ENCODE measurements at places on chromosomes 3 and 15.

GRCh38 chr3:139836698-139837464 is 98.1 kb upstream of the CLSTN2 start:
- DNase-seq, result peak; percentile 58

DNA sequence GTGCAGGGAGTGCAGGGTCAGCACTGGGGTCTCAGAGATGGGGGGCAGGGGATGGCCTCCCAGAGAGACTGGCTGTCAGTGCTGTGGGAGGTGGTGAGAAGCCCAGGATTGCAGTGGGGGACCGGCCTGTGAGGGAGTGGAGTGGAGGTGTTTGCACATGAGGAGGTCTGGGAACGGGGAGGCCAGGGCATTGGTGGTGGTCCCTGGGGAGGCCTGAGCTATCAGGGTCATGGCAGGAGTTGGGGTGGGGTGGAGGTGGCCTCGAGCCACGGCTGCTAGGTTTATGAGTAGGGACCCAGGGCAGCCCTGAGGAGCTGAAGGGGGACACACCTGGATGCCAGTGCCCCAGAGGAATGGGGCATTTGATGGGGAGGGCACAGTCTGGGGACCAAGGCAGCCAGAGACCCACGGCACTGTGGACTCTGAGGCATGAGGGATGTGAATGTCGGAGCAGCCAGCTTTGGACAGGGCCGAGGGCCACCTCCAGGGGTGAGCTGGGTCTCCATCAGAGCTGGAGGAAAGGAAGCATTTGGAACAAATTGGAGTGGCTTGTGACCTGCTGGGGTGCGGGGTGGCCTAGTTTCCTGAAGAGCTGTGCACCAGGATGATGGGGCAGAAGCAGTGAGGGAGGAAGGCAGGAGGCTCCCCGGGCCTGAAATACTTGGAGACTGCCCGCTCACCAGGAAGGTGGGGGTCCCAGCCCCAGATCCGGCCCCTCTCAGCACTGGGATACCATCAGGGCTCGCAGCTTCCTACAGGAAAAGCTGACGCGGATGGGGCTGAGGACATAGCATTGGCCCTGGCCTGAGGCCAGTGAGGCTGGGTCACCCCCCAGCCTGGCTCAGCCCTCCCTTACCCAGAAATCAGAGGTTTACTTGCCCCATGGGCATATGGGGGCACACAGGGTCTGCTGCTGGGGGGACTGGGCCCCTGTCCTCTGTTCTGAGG is 9.5 kb upstream of the CSPG4 start:
- peak; percentile 66 for DNase-seq

GRCh38 chr3:69511361-69511760 is 125.5 kb upstream of the FRMD4B start:
- no peak for DNase-seq

DNA sequence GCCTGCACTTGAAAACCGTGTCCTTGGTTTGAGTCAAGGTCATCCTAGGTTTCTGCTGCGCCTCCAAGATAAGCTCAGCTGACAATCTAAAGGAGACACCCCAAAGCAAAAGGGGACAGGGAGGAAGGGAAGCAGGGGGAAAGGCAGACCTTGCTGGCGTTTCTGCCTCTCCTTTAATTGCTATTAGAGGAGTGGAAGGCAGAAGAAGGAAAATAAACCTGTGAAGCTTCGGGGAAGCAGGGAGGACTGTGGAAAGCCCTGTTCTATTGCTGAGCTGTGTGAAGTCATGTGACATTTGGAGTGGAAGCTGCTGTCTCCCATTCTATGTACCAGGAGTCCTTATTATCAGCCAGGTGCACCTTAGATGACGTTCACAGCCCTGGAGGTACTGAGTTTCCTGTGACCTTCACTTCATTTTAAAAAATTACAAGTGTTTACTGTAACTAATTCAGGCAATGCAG is 21.5 kb upstream of the CHD2 start:
- DNase-seq, result no peak

- no peak for DNase-seq
Measured at GRCh38 chr3:120708408-120708807, 26.4 kb upstream of the HGD start.

DNA sequence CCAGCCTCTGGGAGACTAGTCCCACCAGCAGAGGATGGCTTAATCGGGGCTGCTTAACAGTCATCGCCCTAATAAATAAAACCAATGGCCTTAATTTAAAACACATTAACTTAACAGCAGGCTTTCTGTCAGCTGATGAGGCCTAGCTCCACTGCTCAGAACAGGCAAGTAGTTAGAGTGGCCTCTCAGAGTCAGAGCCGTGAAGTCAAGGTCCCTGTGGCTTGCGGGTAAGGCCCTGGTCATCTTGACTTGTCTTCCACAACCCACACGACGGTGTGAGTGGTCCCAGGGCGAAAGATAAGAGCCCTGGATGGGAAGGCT is 11.8 kb downstream of the XXYLT1 start:
- no peak for DNase-seq

DNA sequence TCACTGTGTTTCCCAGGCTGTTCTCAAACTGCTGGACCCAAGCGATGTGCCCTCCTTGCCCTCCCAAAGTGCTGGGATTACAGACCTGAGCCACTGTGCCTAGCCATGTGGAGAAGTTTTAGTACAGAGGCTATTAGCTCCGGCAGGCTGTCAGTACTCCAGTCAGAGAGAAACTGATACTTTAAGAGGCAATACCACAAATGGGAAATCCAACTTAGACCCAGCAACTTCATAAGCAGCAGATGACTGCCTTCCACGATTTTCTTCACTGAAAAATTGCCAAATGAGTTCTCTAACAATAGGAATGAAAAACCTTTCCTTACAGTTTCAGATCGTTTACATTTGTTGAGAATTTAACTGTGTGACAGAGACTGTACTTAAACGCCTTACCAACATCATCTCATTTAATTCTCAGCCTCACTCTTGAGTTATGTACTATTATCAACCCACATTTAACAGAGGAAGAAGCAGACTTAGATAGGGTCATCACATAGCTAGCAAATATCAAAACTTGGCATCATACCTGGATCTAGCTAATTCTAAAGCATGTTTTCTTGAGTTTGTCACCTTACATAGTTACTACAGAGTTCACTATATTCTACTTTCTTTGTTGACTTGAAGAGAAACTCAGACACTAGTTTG is 127.4 kb downstream of the TCF12 start:
- no peak for DNase-seq

- no peak for DNase-seq
Measured at GRCh38 chr3:17801131-17801530, 58.7 kb upstream of the TBC1D5 start.

GRCh38 chr3:112448939-112449338 is 50.3 kb downstream of the BTLA start:
- DNase-seq, result no peak

DNA sequence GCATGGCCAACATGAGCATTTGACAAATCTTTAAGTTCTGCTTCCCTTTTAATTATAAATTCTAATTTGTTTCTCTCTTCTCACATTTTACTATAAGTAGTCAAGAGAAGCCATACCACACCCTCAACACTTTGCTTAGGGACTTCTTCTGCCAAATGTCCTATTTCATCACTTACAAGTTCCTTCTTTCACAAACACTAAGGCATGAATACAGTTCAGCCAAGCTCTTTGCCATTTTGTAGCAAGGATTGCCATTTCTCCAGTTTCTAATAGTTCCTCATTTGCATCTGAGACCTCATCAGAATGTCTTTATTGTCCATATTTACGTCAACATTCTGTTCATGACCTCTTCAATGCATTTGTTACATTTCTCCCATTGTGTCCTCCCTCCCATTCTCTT is 29.4 kb downstream of the SLC22A14 start:
- no peak for DNase-seq

- no peak for DNase-seq
Measured at GRCh38 chr15:59296181-59296617, 76.5 kb downstream of the MYO1E start.
